Stimulated activated CD8-positive, alpha-beta memory T cell treated with anti-CD3 and anti-CD28 coated beads, Interleukin-15, amount 100 ng/mL, for 1 hour (primary cell): ENCODE measurements at places on chromosomes 16 and 17.

GRCh38 chr16:64590513-64590912, 531.4 kb downstream of the CDH11 start:
- DNase-seq = no peak

DNA sequence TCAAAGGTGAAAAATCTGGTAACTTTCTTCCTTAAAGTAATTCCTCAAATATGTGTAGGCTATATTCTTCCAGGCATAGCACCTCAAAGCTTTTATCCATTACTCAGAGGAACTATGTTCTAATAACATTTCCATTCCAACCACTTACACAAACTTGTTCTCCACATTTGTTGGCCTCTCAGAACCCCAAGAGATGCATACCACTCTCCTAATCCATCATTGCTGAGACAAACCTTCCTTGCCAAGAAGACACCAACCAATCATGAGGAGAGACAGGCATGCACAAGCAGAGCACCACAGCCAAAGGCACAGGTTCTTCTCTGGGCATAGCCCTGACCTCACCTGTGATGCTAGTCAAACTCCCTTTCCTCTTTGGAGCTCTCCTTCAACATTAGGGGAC, 20.9 kb downstream of the CDH11 start:
- no peak for DNase-seq

- no peak for DNase-seq
Observed at GRCh38 chr17:56676810-56677209, 83.3 kb downstream of the NOG start.

GRCh38 chr17:54807331-54807730, 93.3 kb upstream of the TOM1L1 start:
- no peak for DNase-seq

DNA sequence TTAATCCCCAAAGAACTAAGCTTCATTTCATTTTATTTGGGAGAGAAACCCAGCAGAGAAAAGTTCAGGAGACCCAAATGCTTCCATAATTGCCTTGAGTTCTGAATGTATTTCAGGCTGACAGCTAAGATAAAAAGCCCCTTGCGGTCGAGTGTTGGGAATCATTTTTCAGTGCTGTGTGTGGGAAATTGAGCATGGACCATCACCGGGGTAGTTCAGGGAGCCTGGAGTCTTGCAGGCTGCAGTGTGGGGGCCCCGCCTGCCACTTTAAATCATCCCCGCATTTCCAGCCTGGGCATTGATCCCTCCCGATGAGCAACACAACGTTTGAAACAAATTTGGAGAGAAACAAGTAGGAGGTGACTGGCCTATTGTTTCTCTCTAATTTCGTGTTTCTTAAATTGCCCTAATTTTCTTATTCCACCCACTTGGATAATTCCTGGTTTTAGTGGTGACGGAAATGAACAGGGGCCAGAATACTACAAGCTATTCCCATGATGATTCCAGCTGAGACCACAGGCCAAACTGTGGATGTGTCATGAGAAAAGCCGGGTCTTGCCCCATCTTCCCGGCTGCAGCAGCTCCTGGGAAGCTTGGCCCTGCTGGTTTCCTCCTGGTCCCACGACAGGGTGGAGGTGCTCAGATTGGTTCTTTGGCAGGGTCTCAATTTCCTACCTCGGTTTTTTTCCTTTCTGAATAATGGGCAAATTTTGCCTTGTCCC, 75.1 kb downstream of the FOXL1 start:
- DNase-seq = no peak

DNA sequence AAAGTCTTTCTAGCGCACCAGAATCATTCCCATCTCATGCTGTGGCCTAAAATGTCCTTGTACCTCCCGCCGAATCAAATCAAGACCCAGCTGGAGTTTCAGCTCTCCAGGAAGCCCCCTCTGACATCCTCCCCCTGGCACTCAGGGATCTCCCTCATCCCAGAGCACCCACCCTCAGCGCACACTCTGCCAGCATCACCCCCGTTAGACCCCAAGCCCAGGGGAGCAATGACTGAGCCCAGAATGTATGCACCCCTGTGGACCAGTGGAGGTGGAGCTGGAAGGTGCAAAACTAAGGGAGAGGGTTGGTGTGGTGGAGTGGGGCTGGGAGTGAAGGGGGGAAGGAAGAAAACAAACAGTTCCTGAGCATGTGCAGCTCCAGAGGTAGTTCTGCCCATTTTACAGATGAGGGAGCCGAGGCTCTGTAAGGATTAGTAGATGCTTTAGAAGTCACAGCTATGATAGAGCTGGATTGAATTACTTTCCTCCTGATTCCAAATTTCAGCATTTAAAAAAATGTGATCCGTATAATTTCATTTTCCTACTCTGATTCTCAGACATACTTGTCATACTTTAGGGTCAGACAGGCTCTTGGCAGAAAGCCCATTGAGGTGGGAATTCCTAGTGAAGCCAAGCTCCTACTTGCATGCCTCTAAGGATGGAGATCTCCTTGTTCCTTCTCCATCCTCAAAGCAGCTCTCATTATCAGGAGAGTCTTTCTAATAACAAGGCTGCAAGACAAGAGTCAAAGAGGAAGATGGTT, 242.7 kb downstream of the KATNIP start:
- DNase-seq = no peak

DNA sequence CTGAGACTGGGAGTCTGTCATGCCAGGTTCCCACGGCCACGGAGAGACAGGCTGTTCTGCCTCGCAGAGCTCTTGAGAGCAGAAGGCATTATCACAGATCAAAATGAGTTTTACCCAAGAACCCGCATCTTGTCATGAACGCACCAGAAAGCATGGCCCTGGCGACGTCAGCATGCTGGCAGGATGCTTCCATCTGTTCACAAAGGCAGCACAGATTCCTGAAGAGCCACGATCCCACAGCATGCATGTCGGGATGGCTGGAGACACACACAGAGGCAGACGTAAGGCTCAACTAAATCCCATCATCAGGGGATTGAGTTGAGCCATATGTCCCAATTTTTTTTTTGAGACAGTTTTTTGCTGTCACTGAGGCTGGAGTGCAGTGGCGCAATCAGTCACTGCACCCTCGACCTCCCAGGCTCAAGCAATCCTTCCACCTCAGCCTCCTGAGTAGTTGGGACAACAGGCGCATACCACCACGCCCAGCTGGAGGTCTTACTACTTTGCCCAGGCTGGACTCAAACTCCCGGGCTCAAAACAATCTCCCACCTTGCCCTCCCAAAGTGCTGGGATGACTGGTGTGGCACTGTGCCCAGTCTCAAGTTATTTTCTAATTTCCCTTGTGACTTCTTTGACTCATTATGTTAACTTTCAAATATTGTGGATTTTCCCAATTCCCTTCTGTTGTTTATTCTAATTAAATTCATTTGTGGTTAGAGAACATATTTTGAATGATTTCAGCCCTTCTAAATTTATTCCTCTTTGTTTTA, 11.1 kb downstream of the FANCA start:
- no peak for DNase-seq

GRCh38 chr17:68993112-68993511, 37.9 kb upstream of the ABCA8 start:
- DNase-seq = no peak

GRCh38 chr17:73465130-73465952, 153.5 kb upstream of the CDC42EP4 start:
- no peak for DNase-seq
